ENCODE measurements at places on chromosomes 16 and 17.

GRCh38 chr17:73189417-73190099 lies 3.3 kb upstream of the COG1 start:
- DNase-seq = no peak

DNA sequence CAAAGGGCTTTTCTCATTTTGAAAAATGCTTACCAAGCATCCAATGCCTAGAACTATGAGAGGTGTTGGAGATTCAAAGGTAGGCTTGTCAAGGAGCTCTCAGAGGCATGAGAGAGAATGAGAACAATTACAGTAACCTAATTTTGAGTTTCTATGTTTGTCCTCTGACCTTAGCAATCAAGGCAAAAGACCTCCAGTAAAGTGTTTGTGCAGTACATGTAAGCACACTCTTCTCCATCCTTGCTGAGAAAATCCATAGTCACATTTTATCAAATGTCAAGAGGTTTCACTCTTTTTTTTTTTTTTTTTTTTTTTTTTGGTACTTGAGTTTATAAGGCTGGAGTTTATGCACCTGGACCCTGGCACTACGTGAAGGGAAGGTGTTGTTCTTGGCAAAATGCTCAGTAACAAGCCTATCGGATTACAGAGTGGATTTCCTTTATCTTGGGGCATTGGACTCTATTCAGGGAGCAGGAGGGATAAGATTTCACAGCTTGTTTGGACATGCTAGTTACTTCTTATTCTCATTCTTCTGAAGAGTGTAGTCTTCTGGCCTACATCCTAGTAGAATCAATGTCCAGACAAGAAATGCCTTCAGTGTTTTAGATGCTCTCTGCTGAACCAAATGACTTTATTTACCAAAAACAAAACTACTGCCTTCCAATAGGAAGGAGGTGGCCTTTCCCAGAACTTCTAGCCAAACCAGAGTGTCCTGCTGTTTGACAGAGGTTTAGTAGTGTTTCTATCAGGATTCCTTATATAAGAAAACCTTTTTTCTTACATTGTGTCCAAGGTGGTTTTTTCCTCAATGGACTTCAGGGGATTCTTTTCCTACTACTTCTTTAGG lies 21.9 kb downstream of the KCNJ2 start:
- DNase-seq = no peak

DNA sequence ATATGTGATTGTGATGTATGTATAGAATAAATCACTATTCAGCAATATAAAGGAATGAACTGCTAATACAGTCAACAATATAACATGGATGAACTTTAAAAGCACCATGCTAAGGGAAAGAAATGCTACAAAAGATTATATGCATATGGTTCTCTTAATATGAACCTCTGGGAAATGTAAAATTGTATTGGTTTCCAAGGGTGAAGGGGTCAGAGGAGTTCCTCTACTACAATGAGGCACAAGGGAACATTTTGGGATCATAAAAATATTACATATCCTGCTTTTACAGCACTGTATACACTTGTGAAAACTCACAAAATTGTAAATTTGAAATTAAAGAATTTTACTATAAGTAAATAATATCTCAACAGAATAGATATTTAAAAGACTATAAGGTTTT lies 111.4 kb downstream of the CA10 start:
- no peak for DNase-seq

DNA sequence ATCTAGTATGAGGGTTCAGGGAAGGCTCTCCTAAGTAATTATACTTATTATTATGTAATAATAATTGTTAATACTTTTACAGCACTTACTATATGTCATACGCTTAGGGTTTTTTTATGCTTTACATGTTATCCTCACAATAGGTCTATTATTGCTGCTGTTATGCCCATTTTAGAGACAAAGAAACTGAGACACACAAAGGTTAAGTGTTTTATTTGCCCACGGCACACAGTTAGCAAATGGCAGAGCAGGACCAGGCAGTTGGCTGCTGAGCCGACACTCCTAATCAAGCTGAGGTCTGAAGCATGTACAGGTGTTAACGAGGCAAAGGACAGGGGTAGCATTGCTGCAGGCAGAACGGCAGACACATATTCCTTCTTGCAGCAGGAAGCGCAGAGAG lies 443.5 kb downstream of the GRIN2A start:
- DNase-seq = no peak

DNA sequence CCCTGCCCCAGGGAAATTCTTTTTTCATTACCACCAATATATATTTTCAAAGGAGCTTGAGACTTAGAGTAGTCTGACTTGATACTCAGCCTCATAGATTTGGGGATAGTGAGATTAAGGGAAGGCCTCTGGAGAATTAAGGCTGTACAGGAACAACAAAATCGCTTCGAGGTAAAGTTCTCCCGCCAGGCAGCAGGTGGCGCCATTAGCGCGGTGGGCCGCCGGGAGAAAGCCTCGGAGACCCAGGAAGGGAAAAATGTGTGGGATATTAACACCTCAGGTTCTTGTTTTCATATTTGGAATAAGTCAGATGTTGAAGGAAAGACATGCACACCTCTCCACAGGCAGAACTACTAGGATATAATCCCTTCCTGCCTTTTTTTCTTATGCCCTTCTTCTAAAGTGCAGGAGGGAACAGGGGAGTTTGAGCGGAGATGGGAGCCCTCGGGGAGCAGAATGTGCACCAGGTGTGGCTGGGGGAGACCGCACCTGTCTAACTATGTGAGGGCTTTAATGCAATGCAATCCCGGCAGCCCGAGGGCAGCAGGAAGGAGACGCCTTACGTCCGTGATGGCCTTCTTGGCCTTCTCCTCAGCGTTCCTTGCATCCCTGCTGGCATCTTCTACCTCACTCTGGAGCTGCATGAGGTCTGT lies 25.9 kb downstream of the MYH3 start:
- no peak for DNase-seq

DNA sequence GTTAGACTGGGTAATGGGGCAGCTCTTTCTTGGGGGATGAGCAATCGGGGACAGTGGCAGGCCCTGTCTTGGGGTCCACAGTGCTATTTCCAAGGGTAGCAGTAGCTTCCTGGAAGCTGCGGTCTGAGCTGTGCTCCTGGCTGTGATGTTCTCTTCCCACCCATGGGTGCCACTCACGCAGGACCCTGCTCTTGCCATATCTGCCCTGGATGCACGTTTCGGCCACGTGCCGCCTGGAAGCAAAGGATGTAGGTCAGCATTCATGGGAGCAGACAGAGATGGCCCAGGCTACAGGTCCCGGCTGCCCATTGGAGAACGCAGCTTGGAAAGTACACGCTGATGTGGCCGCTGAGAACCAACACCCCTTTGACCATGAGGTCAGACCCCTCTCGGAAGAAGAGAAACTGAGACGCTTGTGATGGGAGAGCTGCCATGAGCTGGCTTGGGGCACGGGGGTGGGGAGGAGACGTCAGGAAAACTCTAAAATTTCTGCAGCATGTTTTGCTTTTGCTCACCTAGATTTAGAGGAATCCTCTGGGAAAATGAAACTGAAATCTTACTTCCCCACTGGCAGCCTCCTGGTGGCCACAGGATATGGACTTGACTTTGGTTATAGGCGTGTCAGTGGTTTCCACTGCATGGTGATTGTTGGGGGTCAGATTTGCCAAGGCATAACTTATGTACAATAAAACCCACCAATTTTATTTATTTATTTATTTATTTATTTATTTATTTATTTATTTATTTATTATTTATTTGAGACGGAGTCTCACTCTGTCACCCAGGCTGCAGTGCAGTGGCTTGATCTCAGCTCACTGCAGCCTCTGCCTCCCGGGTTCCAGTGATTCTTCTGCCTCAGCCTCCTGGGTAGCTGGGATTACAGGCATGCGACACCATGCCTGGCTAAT lies 36.2 kb upstream of the IRF8 start:
- no peak for DNase-seq

GRCh38 chr17:19558946-19559345 lies 25.3 kb downstream of the SLC47A1 start:
- DNase-seq = no peak

GRCh38 chr17:76845541-76846017 lies 22.6 kb upstream of the MGAT5B start:
- DNase-seq = no peak

DNA sequence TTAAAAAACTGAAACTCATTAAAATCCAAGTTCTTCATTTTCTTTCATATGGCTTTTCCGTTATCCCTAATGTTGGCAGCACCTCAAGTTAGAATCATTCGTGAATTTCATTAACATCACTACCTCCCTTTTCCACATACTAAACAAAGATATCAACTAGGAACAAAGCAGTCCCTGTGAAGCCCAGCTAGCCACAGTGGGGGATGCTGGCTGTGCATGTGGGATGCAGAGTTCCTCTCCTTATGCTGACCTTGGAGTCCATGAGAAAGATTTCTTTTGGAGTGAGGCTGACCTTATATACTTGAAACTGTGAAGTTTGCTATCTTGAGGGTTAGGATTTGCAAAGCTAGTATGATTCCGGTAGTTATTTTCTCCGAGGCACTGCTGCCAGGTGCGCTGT lies 117.6 kb downstream of the TANGO6 start:
- no peak for DNase-seq

DNA sequence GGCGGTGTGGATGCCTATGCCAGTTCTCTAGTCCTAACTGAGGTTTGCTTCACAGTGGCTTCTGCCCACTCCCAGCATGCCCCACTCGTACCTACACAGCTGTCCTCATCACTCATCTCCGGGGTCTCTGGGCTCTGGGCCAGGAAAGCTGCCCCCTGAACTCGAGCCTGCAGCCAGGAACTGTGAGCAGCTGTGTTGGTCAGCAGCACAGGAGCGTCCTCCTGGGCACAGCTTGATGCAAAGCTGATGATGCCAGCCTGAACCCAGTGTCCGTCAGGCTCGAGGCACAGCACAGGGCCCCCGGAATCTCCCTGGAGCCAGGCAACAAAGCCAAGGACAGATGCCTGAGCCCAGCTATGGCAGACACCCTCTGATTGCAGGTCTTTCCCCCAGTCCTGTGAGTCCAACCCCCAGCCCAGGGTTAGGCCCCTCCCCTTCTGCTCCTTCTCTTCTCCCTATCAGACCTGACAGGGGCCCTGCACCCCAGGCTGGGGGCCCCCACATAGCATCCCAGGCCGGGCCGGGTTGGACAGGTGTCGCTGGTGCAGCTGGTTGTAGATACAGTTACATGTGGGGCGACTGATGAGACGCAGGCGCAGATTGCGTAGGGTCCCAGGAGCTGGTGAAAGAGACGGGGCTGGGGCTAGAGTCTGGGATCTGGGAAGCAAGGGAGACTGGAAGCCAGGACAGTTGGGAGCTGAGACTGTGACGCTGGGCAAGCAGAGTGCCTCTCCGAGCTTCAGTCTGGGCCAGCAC lies 2.7 kb downstream of the PRSS53 start:
- no peak for DNase-seq
